Karpas-422 (cell line): ENCODE measurements at places on chromosomes 5 and 9.
A peak's percentile ranks its signal among the peaks of the same experiment; 100 is the strongest.

- DNase-seq, result no peak
Measured at GRCh38 chr9:21679432-21679831, 123.0 kb upstream of the MTAP start.

- no peak for DNase-seq
Measured at GRCh38 chr5:2205596-2206226, 323.0 kb upstream of the IRX4 start.

- peak; percentile 67 for DNase-seq
Measured at GRCh38 chr9:119375892-119376291, 6.7 kb upstream of the BRINP1 start.

DNA sequence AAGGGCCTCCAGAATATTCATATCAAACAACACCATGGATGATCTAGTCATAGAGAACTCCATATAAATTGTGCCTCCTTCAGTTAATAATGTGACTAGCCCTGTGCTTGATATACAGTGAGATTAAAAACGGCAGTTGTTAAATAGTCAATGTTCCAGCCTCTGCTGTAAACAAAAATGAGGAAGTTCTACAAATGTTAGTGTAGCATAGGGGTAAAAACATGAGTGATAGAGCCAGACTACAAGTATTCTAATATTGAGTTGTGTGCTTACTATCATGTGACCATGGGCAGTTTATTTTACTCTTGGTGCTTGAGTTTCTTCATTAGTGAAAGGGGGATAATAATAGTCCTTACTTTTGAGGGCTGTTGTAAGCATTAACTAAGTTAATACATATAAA, 43.3 kb upstream of the SLCO6A1 start:
- DNase-seq, result no peak

DNA sequence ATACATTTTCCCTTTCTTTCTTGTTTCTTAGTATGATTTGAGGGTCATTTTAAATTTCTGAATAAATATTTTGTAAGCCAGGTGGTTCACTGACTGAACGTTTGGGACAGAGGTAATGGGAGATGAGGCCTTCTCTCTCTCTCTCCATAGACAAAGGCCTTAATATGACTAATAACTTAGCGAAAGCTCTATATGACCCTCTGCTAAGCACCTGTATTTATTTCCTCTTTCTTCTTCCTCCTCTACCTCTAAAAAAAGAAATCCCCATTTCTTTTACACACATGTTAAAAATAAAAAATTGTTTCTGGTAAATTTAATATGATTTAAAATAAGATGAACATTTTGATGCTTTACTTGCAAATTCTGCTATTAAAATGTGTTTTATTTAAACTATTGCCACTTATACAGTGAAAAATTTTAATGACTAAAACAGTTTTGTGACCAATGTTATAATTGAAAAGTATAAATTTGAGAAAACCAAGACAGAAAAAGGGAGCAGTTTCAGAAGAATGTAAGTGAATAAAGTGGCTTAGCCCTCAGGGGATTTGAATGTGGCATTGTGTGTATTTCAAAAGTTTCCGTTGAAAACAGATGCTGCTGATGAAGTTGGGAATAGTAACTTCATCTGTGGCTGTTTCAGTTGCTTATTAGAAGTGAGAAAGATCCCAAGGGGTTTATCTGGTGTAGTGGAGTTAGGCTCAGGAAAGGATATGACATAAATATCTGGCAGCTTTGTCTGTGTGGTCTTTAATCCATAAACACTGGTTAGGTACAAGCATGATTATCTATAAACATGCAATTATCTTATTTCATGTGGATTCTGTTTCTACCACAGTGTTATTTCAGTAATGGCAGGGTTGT, 128.6 kb upstream of the GRHPR start:
- DNase-seq, result peak; percentile 96

GRCh38 chr5:127229185-127229889, 61.3 kb upstream of the MEGF10 start:
- DNase-seq, result peak; percentile 52

GRCh38 chr9:74742792-74743730, 144.7 kb downstream of the TRPM6 start:
- DNase-seq, result peak; percentile 64

GRCh38 chr5:73234204-73234555, 61.2 kb downstream of the TMEM174 start:
- no peak for DNase-seq

GRCh38 chr5:98163796-98164493, 609.5 kb upstream of the RGMB start:
- DNase-seq, result no peak

DNA sequence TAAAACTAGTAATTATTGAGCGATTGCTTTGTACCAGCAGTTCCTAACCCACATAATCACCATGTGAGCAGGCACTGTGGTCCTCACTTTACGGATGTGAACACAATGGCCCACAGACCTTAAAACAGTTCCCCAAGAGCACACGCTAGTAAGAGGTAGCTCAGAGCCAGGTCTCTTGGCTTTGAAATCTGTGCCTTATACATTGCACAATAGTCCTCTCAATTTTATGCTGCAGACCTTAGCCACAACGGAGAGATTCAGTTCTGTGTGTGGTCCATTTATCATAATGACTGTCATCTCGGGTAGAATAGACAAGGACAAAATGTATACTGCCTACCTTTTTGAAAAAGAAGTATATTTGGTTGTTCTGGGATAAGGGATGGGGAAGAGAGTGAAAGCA, 289.0 kb upstream of the ANKRD55 start:
- DNase-seq, result no peak

DNA sequence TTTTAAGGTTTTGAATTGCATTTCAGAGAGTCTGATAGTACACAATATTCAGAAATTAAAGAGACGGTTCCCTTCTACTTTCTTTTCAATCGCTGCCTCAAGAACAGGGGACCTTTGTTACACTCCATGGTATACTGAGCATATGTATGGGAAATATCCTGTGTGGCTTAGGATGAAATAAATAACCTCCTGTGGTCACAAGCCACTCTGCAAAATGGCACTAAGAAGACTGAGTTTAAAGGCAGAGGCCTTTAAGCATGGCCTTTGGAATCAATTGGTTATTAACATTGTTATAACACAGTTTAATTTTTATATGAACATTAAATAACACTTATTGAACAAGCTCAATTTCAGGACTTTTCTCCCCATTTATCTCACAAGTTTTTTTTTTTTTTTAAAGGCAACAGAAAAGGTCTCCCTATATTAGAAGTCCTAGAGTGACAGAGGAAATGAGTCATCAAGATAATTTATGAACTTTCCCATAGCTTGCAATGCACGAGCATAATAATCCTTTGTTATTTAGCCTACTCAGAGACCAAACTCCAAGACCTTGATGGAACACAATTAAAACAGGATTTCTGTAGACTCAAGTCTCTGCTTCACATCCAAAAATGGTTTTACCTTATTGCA, 341.9 kb downstream of the TMEM167A start:
- DNase-seq, result no peak

DNA sequence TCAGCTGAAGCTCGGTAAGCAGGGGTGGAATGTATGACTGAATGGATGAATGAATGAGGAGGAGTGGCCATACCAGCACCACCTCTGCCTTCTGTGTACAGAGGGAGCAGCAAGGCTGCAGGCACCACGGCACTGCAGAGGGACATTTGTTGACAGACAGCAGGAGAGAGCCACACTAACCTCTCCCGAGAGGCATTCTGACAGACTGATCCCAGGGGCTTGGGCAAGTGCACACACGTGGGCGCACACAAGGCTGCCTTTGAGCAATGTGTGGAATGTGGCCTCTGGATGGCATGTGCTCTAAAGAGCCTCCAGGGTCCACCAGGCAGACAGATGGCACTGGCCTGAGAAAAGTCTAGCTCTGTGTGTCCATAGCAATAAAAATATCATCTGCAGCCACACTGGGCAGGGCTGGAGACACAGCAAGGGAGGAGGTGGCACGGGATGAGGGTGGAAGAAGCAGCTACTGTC, 111.8 kb downstream of the ACTL7B start:
- no peak for DNase-seq

DNA sequence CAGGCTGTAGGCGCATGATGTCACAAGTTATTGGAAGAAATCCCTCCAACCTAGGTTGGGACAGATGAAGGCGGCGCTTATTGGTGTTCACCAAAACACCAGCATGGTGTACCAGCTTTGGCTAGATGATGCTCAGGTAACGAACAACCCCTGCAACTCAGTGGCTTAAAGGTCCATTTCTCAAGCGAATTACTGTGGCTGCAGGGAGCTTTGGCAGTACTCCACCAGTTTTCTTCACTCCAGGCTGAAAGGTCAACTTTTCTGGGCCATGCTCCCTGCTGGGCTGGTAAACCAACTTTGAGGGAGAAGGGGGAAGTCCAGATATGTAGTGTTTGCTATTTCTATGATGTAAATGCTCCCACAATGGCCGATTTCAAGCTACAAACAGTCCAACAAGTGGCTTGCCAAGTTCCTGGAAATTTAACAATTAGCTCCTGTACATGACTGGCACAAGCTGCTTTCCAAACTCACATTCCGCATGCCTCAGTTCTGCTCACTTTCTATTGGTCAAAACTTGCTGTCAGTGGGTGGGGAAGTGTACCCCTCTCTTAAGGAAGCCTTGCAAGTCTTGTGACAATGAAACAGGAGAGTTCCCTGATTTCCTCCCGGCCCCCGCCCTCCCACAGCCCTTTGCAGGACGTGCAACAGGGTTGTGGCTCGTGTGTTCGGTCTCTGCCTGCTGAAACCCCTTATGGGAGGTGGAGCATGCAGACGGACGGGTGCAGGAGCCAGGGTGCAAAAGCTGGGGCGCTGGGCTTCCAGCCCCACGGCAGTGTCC, 588 bp upstream of the ZBED3 start:
- DNase-seq, result no peak

DNA sequence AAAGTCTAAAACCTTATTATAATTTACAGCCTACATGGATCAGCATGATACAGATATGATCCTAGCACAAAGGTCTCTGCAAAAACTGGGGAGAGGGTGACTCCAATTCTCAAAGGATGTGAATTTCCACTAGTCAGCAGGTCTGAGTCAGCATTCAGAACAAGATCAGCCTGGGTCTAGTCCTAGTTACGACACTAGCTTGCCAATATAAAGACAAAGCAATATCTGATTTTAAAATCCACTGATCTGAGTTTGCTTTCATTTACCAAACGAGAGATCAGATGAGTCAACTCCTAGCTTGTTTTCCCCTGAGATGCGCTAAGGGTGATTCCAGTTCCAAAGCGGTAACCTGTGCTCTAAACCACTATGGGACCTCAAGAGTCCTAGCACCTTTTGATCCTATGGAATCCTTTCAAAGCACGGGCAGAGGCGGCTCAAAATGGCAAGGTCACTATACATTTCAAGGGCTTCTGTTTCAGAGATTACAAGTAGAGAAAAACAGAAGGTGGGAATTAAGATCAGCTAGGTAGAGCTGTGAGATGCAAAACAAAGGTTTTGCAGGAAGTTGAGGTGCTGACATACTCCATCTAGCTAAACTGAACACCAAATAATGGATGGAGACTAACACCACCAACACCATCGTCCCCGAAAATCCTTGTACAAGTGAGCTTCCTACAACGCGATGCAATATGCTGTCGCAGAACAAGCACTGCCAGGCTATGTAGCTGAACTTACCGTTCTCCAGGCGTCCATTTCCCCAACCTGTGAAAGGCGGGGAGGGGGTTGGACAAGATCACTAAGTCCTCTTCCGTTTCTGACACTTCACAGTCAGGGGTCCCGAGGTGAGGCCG, 906 bp downstream of the SLC25A51 start:
- DNase-seq, result peak; percentile 75

GRCh38 chr5:180155365-180155926, 53.6 kb downstream of the RASGEF1C start:
- DNase-seq, result peak; percentile 30

GRCh38 chr9:37353791-37354190, 68.7 kb upstream of the GRHPR start:
- DNase-seq, result no peak

GRCh38 chr5:33657804-33658440, 217.2 kb downstream of the TARS1 start:
- DNase-seq, result no peak

DNA sequence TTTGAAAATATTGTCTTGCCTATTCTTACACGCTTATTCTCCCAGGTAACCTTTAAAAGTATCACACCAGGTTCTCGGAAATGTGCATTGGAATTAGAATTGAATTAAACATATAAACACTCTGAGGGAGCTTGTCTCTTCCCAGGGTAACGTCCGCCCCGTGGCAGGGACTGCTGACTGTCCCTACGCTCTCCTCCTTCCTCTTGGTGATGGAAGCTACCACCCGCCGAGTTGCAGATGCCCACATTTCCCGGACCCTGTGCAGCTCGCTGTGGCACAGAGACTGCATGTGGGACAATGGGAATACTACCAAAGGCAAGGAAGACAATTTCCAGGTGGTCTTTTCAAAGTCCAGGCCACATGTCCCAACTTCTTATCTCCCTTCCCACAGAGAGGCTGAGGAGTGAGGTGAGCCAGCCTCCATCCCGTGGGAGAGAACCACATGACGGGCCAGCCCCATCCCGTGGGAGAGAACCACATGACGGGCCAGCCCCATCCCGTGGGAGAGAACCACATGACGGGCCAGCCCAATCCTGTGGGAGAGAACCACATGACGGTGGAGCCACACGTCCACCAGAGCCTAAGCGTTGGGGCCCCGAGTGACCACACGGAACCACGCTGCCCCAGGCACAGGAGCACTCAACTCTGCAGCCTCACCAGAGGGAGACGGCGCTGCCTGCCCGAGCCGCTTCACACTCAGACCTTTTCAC, 249.4 kb upstream of the IRX1 start:
- DNase-seq, result no peak

DNA sequence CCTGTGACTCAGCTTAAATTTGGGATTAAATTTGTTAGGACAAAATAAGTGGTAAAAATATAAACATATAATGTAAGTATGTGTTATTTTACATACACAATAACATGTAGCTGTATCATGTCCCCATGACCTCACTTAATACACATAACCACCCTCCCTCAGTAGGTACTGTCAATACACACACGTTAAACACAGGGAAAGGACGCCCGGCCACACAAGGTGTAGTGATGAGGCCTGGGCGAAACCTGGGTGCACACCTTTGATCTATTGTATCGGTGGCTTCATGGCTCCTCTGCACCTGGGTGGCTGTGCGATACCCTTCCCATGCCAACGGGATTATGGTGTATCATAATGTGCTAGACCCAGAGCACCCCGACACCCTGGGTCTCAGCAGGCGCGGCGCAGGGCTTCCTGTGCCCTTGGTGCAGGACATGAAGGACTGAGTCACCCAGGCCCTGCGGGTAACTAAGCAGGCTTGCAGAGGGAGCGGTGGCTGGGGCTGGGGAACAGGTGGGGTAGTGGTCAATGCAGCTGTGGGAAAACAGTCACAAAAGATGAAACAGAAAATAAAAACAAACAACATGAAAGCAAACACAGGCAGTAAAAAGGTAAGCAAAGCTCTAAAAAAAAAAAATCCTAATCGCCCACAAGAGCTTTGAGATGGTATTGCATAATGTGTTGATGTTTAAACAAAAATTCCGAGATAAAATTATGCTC, 127.5 kb upstream of the RETREG1 start:
- DNase-seq, result no peak
